ENCODE measurements at places on chromosomes 2 and 18.

DNA sequence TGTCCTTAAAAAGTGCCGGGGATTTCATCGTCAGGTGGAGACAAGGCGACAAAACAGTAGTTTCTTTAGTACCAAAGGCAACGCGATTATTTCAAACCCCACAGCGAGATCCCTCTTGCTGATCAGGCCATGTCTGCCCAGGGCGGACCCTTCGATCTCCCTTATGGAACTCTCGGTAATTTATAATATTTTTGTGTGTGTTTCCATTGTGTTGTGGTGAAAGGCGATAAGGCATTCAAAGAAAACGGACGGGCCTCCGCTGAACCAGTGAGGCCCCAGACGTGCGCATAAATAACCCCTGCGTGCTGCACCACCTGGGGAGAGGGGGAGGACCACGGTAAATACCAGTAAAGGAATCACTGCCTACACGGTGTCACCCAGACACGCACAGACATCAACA is 1.4 kb upstream of the GAD1 start:
- DNase-seq = no peak

GRCh38 chr2:181354626-181355025 is 102.6 kb upstream of the ITGA4 start:
- peak; percentile 6 for DNase-seq

GRCh38 chr2:46812361-46813019 is 103.1 kb downstream of the MCFD2 start:
- DNase-seq = peak; percentile 95

DNA sequence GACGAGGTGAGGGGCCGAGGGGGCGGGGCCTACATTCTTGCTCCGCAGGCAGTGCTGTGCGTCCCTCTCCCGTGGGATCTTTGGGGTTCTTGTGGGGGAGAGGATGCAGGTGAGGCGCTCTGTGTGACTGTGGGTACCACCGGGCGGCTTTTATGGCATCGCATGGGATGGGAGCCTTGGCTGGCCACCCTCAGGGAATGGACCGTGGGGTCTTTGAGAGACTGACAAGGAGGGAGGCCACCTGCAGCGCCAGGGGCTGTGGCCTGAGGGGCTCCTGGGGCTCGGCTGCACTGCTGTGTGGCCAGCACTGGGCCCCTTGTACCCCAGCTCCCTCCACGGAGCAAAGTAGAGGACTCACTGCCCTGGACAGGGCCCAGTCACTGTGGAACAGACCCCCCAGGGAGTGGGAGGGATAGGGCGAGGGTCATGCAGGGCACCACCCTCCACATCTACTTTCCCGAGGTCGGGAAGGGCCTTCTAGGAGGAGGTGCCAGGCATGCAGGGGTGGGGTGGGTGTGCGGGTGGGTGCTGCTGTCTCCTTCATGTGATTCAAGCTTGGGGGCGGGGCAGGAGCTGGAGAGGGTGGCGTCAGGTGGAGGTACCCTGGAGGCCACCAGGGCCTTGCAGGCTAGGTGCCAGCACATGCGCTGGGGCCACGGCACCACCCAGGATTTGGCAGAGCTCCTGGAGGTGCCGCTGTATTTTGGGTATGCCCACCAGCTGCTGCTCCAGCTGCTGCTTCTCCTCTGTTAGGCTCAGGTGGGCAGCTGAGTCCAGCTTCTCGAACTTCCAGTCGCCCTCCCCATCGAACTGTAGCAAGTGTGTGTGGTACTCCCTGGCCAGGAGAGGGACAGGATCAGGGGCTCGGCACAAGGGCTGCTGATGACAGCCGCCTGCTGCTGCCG is 1072.4 kb downstream of the RPIA start:
- no peak for DNase-seq

- DNase-seq = no peak
Measured at GRCh38 chr2:189536830-189537229, 43.8 kb downstream of the SLC40A1 start.

DNA sequence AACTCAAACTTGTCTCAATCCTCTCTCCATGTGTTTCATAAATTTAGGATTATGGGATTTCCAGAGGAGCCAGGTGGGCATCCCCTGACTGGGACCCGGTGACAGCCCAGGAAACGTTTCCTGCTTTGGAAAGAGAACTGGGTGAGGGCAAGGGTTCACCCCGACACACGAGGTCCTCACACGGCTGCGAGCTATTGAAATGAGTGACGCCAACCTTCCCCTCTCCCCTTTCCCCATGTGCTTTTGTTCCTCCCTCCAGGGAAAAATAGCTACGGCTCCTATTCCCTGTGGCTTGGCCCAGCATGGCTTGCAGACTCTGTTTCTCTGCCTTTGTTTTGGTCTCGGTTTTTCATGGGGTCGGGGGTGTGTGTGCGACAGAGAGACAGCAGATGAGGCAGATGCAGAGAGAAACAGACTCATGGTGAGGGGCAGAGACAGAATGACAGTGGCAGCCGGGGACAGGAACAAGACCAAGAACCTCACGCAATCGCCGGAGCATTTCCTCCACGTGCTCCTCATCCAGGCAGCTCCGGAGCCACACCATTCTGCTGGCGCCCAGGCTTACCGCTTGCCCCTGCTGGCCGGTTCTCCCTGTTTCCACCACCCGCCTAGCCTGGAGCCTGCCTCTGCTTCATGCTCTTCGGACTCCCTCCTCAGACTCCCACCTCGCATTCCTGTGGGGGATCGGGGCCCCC is 238.5 kb downstream of the DYSF start:
- no peak for DNase-seq

GRCh38 chr2:9996321-9996720 is 44.8 kb downstream of the GRHL1 start:
- DNase-seq = no peak

- no peak for DNase-seq
Measured at GRCh38 chr2:150486539-150487484, 655 bp downstream of the RND3 start.

- no peak for DNase-seq
Measured at GRCh38 chr18:43570593-43570992, 293.3 kb upstream of the SYT4 start.

DNA sequence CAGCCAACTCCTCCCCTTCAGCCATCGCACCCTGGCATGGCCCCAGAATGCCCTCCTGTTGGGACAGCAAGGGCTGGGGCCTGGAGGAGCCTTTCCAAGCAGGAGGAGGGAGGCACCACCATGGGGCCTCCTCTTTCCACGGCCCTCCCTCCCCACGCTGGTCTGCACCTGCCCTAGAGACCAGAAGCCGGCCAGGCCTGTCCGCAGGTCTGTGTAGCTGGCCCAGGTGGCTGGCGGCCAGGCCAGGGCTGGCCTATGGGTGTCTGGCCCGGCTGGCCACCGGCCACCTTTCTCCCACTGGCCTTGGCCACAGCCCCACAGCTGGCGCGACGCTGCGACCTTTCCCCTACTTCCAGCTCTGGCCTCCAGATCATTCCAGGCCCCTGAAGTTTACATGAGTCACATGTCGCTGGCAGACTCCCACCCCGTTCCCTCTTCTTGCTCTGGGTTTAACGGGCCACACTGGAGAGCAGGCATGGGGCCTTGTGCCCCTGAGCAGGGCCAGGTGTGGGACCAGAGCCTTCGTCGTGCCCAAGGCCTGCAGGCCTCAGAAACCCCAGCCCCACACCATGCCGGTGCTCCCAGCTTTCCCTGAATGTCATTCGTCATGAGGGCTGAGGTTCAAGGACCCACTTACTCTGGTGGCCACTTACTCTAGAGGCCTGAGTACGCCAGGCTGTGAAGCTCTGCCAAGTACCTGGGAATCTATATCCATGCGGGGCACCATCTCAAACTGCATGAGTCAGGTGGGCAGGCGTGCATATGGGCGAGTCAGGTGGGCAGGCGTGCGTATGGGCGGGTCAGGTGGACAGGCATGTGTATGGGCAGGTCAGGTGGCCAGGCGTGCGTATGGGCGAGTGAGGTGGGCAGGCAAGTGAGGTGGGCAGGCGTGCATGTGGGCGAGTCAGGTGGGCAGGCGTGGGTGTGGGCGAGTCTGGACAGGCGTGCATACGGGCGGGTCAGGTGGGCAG is 33.3 kb upstream of the KLF11 start:
- DNase-seq = peak; percentile 24

DNA sequence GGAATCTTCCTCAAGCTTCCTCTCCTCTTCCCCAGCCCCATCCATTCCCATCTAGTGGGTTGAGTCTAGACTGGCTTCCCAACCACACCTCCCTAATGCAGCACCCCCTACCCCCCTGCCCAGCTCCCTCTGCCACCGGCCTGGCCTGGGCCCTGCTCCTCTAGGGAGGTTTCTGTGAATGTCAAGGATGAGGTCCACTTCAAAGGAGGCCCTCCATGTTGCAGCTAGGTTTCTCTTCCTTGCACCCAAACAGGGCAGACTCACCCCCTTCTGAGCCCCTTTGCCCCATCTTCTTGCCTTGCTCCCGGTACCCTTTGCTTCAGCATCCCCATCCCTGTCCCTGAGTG is 18.3 kb downstream of the EMX1 start:
- DNase-seq = no peak

- no peak for DNase-seq
Measured at GRCh38 chr2:236177604-236177966, 9.4 kb upstream of the GBX2 start.

DNA sequence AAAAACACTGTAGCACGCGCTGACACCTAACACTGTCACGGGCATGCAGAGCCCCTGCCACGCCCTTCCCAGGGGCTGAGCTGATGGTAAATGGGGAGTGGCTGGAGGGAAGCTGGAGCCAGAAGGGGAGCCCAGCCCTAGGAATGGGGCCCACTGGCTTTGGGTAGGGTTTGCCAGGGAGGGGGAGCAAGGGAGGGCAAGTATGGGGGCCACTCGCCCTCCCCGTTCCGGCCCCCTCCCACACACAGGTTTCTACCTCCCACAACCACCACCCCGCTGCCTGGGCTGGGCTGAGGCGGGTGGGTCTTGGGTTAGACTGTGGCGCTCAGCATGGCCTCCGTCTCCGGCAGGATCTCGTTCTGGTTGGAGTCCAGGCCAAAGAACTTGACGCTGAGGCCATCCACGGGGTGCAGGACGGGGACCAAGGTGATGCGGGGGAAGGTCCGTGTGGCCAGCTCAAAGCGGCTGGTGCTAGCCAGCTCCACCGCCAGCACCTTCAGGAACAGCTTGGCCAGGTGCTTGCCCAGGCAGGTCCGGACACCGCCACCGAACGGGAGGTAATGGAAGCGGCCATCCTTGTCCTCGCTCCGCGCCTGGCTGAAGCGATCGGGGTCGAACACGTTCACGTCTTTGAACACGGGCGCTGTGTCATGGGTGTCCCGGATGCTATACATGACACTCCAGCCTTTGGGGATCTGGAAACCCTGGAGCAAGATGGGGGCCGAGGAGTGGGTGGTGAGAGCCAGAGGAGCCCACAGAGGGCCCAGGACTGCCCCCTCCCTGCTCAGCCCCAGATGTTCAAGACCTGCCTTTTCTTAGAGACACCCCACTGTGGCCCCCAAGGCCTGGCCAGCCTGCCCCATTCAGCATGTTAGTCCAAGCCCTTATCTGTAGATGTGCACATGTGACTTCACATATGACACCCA is 15.5 kb downstream of the CYP26B1 start:
- DNase-seq = no peak

GRCh38 chr2:109143214-109144187 is 14.5 kb downstream of the SH3RF3 start:
- no peak for DNase-seq

DNA sequence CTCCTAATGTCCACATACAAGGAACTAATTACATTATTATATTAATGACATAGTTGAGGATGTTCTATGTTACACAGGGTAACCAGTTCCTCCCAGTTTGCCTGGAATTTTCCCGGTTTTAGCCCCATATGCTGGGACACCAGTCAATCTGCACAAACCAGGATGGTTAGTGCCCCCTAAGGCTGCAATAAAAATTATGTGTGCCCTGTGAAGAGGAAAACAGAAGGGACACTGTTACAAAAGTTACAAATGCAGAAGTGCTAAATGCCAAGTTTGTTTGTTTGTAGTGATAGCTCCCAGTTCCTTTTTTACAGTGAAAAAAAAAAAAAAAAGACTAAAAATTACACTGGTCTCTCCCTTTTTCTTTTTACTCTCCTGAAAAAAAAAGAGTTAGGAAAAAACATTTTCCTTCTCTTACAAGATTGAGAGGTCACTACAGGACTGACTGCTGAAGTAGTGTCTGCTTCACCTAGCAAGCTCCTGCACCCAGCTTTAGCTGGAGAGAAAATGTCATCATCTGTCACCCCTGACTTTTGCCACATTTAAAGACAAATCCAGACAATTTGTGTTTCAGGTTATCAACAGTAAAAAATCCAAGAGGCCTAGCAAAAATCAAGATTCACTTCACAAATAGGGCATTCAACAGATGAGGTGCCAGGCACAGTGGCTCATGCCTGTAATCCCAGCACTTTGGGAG is 3.2 kb downstream of the ANKRD44 start:
- no peak for DNase-seq

DNA sequence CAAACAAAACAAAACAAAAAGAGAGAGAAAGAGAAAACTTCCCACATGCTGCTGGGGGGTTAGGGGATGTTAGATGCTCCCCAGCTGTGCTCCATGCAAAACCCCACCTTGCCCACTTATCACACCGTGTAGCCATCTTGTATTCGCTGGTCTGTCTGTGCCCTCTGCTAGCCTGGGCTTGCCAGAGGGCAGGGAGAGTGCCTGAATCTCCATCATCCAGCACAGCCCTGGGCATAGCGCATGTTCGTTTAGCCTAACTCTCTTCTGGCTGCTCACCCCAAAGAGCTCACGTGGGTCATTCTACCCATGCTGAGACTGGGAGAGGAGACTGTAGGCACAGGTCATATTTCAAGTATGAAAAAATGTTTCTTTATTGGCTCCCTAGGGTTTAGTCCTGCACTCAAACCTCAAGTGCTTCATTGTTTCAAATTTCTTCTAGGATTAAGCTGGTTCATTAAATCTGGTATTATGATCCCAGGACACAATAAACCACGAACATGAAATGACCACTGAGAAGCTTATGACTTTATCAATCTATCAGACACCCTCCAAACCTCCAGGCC is 100.5 kb downstream of the KCNF1 start:
- DNase-seq = no peak

DNA sequence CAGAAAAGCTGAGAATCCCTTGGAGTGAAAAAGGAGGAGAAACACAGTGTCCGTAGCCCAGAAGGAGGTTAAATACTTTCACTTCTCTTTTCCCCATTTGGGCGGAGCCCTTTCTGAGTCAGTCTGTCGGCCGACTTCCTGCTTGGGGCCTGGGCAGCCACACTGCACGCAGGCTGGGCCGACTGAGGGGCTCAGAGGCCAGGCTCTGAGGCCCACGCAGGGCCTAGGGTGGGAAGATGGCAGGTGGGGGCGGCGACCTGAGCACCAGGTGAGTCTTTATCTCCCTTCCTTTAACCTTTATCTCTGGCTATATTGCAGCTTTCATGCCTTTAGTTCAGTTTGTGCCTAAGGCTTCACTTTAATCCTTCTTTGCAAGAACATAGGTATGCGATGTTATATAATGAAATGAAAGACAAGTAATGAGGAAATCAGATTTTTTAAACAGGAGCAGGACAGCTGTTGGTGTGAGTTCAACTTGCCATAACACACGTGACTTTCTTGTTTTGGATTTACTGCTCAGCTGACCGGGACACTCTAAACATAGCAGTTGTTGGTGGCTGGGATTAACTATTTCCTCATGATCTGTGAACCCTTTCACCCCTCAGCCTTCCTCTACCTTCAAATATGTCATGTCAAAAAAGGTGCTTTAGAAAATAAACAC is at the start of gene SP100:
Gene SP100, plus strand, starts transcription at position 141 of the 661 bp plus-strand sequence. Its CDS starts 96 bp downstream, at position 237.
- peak; percentile 45 for DNase-seq
